Stimulated activated CD4-positive, alpha-beta T cell treated with anti-CD3 and anti-CD28 coated beads, Interleukin-4, amount 100 ng/mL, for 1 hour (primary cell): ENCODE measurements at places on chromosomes 16 and 17.
A peak's percentile ranks its signal among the peaks of the same experiment; 100 is the strongest.

DNA sequence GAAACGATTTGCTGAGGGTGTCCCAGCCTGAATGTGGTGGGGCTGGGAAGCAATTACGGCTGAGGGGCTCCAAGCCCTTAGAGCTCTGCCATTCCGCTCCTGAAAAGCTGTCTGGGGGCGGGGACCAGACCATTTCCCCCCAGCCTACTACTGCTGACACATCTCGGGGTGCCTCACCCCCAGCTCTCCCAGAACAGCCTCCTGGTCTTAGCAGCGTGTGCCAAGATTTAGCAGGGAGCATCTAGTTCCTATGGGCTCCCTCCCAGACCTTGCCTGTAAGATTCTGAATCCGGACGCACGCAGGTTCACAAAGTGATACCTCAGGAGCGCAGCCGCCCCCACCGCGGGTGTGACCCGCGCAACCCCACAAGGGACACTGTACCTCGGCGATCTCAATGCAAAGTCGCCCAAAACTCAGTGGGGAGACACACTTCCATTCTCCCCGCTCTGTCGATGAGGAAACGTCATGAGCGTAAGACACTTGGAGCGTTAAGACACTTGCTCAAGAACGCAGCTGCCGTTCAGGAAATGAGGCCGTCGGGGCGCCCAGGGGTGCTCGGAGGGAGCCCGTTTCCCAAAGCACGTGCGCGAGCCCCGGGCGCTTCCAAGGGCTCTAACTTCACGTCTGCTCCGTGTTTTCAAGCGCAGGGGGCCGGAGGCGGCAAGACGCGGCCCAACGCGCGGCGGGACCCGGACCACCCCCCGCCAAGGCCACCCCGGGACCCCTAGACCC, 629 bp downstream of the GEMIN4 start:
- peak; percentile 58 for DNase-seq

DNA sequence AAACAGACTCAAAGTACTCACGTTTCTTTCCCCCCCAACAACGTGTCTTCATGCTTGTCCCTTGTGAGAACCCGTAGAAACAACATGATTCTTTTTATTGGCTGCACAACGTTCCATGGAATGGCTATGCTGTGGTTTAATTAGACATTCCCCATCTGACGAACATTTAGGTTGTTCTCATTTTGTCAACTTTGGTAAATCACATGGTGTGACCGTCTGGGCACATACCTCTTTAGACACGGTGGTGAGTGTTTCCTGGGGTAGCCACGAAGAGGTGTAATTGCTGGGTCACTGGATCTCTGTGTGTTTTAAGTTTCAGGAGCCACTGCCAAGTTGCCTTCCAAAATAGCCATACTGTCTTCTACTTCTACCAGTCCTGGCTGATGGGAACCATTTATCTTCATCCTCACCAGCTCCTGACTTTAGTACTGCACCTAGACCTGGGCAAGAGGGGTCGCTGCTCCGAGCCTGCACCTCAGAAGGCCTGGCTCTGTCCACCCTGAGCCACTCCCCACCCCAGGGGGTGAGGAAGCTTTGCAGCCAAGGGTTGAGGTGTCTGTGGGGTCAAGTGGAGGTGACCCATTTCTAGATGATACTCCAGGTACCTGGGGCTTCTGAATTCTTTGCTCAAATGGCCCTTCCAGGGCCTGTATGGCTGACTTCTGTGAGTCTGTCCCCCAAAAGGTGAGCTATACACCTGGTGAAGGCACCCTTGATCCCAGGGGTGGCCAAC, 84.7 kb downstream of the IRX5 start:
- DNase-seq: no peak

DNA sequence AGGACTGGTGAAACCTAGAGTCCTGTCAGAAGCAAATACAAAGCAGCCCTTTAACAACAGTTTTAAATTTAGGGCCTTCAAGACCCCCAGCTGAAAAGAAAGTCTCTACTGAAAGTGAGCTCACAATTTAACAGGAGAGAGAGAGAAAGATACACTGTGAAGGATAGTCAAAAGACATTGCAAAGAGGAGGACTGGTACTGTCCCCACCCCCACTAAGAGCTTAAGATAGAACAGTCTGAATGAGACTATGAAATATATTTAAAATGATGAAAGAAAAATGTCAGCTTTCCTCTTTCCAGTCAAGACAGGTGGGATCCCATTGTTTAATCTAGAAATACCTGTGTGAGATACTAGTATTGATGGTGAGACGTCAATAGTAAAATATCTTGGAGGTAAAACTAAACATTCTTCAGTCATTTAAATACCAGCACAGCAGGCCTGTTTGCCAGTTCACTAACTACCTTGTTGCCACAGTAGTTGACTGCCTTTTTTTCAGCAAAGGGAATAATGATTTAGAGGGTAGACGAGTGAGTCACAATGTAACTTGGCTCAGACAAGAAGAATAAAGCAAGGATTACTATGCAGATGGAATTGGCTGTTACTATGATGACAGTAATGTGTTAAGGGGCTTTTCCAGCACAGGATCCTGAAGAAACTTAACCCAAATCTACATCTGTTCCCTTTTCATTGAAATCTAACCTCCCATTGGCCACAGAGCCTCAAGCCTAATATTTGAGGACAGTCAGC, 47.2 kb upstream of the RASL10B start:
- no peak for DNase-seq

- peak; percentile 93 for DNase-seq
Measured at GRCh38 chr17:38674749-38675615, at the start of gene EPOP. Gene EPOP (minus strand): TSS chr17:38674957. CDS start chr17:38674495, 462 bp downstream.

GRCh38 chr16:54693864-54694263, 236.8 kb upstream of the IRX5 start:
- no peak for DNase-seq

DNA sequence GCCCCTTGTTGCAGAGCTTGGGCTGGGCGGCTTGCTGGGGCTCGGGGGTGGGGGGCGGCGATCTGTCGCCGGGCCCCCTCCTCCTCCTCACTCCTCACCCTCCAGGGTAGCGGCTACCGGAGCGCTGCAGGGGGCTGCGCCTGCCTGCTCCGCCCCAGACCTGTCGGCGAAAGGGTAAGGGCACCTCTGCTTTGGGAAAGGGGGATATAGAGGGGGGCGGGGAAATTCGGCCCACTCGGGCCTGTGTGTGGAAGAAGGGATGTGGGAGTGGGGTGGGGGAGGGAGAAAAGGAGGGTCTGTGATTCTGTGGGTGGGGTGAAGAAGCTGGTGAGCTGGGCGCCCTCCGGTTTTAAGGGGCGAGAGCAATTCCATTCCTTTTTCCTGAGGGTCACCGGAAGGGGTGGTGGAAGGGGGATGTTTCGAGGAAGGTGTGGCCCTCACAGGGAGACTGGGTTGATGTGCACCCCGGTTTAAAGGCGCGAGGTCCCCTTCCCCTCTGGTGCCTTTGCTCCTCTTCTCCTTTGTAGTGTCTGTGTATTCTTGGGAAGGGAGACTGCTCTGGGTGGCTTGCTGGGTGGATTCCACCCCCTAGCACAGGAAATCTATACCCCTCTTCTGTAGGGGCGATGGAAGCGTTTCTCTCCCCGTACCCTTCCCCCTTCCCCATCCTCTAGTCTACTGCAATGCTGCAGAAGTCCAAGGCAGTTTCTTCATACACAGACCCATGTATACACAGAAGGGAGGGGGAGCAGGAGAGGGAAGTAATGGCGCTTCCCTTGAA, 878 bp downstream of the TAOK1 start:
- DNase-seq: no peak

- no peak for DNase-seq
Measured at GRCh38 chr17:681738-682529, 32.7 kb downstream of the VPS53 start.

GRCh38 chr17:45997166-45997565, 1.9 kb upstream of the STH start:
- DNase-seq: no peak

- DNase-seq: no peak
Measured at GRCh38 chr17:46878055-46878454, 26.7 kb downstream of the WNT9B start.

DNA sequence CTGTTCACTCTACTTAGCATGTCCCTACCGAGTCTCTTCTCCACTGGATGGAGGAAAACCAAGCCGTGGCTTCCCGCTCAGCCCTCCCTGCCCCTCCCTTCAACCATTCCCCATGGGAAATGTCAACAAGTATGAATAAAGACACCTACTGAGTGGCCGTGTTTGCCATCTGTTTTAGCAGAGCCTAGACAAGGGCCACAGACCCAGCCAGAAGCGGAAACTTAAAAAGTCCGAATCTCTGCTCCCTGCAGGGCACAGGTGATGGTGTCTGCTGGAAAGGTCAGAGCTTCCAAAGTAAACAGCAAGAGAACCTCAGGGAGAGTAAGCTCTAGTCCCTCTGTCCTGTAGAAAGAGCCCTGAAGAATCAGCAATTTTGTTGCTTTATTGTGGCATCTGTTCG, 2.8 kb upstream of the LPCAT2 start:
- DNase-seq: no peak

DNA sequence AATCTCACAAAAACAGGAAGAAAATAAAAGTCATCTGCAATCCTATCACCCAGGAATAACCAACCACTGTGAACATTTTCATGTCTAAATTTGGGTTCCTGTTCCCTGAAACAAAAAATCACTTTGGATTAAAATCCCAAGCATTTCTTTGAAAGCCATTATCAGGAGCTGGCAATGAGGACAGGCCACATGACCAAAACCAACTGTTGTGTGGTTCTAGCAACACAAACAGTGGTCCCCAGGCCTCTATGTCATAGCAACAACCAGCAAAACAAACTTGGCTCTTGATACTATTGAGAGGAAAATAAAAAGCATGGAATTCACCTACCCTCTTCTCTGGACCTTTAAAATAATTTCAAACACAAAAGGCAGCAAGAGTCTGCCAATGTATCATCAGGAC, 252.5 kb downstream of the SLC39A11 start:
- no peak for DNase-seq

DNA sequence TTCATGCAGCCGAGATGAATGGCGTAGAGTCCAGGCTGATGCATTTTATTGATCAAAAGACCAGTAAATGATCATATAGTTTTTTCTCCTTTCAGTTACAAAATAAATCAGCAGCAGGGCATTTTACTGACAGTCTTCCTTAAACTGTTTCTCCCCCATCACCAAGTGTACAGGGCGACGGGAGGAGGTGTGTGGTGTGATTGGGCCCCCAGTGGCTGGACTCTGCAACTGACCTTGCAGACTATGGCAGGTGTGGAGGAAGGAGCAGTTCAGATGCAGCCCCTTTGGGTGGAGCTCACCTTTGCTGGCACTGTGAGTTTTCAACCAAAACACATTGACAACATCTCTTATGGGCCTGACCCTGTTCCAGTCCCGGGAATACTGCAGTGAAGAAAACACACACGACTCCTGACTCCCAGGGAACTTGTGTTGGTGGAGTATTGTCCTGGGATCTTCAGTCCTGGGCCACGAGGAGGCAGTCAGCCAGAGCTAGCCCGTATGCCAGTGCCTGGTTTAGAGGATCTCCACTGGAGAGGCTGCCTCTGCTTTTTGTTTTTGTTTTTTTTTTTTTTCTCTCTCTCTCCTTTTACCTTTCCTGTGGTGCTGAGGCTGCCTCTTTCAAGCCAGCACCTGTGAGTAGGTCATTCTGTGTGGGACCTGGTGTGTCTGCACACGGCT, 29.8 kb downstream of the KIAA0513 start:
- no peak for DNase-seq

GRCh38 chr17:17494499-17494869, 1.7 kb downstream of the RASD1 start:
- DNase-seq: no peak

- DNase-seq: no peak
Measured at GRCh38 chr17:65527857-65528591, 33.4 kb downstream of the AXIN2 start.

- DNase-seq: no peak
Measured at GRCh38 chr16:55411231-55411630, 67.8 kb upstream of the MMP2 start.

DNA sequence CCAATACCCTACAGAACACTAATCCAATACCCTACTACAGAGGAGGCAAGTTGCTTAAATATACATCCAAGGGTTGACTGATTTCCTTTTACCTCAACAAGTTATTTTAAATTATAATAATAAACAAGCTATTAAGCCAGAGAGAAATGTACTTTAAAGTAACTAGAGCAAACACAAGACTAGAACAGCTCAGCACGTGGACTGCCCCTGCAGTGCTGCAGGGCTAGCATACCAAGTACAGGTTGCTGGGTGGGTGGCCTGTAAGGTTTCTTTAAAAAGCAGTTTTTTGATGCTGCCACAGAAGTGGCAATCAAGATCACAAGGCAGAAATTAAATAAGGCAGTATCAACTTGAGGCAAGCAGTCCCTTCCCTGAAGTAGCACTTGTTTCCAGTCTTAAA, 63.5 kb downstream of the PARN start:
- no peak for DNase-seq

GRCh38 chr16:49530427-49530970, 156.9 kb downstream of the C16orf78 start:
- DNase-seq: no peak

GRCh38 chr17:18191236-18191667, 7.6 kb downstream of the ALKBH5 start:
- no peak for DNase-seq

DNA sequence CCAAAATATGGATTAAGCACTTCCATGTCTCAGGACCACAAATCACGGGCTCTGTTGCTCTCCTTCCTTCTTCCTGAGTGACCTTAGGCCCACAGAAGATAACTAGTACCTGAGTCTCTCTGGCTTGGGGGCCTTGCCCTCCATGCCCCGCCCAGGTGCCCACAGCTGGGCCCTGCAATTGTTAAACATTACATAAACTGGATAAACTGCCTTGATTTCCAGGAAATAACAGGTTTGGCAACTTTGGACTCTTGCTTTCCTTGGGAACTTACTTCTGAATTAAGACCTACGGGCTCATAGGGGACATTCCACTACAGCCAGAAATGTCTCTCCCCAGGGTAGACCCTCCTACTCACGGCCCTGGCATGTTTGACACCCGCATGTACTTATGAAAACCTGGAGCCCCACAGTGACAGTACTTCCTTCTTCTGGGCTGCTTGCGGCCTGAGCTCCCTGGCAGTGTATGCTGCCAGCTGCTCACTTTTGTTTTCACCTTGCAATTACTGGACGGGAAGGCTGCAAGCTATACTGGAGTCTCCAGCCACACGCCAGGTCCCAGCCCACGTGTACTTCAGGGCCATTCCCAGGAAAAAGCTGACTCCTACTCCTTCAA, 2.3 kb upstream of the UBALD2 start:
- DNase-seq: no peak
